ENCODE measurements at places on chromosomes 5 and 9.

DNA sequence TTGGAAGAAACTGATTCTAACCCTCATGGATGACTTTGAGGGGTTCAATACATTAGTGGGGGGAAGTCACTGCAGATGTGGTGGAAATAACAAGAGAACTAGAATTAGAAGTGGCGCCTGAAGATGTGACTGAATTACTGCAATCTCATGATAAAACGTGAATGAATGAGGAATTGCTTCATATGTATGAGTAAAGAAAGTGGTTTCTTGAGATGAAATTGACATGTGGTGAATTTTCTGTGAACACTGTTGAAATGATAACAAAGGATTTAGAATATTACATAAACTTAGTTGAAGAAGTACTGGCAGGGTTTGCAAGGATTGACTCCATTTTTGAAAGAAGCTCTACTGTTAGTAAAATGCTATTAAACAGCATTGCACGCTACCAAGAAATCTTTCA lies 113.0 kb downstream of the UGCG start:
- DNase-seq, result no peak

- no peak for DNase-seq
Observed at GRCh38 chr9:137948642-137949041, 71.1 kb downstream of the CACNA1B start.

GRCh38 chr9:95666785-95667155 lies 150.0 kb upstream of the PTCH1 start:
- DNase-seq, result no peak

DNA sequence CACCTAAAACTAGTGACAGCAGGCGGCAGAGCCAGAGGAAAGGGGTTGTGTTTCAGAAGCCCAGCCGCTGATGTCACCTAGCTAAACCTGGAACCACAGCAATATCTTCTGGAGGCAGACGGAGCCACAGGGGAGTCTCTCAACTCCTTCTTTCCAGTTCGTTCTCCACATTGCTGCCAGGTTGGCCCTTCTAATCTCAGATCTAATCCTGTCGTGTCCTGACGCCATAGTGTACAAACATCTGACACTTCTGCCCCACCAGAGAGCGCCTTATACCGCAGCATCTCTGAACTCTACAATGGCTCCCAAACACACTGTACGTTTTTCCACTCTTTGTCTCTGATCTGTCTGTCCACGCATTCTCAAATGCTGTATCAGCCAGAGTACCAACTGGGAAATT lies 240.0 kb downstream of the SMARCA2 start:
- no peak for DNase-seq

- DNase-seq, result no peak
Observed at GRCh38 chr5:107418071-107418470, 252.7 kb downstream of the EFNA5 start.

GRCh38 chr9:136820971-136821825 lies 13.4 kb downstream of the RABL6 start:
- DNase-seq, result no peak

DNA sequence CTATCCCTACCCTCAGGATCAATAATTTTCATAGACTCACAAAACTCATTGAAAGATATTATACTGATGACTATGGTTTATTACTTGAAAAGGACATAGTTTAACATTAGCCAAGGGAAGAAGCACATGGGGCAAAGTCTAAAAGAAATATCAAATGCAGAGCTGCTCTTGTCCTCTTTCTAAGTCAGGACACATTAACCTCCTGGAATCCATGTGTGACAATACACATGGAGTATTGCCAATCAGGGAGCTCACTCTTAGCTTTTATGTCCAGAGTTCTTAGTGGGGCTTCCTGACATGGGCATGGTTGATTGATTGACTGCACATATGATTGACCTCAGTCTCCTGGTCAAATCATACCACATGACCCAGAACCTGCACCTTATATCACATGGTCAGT lies 165.5 kb upstream of the COX7C start:
- no peak for DNase-seq

DNA sequence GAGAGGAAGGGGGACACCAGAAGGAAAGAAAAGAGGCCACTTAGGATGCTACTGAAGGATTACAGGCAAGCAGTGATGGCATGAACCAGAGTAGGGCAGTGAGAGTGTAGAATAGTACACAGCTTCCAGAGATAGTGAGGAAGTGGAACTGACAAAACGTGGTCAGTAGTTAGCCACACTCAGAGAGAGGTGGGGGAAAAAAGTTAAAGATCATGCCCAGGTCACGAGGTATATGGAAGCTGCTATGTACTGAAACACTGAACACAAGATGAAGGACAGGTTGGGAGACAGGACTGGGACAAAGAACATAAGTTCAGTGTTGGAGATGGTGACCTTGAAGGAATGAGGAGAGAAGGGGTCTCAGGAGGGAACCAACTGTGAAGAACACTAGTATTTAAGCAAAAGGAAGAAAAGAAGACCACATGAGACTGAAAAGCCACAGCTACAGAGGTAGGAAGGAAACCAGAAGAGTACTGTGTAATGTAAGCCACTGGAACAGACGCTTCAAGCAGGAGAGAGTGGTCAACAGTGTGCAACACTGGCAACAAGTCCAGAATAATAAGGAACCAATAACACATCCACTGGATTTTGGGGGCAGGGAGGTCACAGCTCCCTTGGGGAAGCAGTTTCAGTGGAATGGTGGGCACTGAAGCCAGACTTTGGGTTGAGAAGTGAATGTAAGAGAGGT lies 45.5 kb downstream of the ELL2 start:
- no peak for DNase-seq

DNA sequence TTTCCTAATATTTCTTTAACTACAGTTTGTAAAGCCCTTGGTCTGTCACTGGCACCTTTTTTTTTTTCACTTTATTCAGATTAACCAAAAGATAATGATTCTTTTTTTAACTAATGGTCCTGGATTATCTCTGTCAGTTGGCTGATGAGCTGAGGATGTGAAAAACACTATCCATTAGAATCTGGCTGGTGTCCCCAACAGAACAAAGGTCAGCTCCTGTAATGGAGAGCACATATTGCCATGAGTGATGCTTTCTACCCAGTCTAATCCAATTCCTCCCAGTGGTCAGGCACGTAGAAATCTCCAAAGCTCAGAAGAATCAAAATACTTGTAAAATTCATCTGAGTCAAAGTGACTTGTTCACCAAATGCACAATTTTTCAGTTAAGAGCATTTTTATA lies 491.7 kb upstream of the PIK3R1 start:
- DNase-seq, result no peak

- DNase-seq, result no peak
Observed at GRCh38 chr5:142800776-142801494, 30.8 kb downstream of the ARHGAP26 start.

DNA sequence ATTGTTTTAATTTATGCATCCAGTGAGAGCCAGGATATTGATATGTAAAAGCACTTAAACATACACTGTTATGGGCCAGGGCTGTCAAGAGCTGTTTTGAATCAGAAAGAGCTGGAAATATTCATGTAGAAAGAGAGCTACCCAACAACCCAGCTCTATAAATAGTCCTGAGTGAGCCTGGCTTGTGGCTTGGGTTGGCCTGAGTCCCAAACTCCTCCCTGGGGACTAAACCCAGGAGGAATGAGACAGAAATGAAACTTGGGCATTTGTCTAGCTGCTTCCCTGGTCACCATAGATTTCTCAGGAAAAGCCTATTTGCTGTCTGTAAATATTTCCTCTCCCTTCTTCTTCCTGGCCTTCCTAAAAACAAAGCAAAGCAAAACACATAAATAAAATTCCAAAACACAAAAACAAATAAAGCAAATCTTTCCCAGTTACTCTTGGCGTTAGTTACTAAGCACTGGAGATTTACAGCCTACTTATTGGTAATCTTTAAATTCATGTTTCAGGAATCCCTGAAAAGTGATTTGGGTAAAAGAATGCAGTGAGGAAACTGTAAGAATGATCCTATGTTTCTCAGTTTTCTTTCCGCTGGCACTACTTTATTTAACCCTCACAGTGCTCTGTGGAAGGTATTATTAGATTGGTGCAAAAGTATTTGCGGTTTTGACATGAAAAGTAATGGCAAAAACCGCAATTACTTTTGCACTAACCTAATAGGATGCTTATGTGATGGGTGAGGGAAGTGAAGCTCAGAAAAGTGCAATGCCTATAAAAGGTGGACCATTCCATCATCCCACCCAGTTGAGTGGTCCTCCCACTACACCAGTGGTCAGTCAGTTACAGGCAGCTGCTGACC lies 111.8 kb downstream of the CARTPT start:
- no peak for DNase-seq

GRCh38 chr5:106521701-106522100 lies 1149.0 kb downstream of the EFNA5 start:
- DNase-seq, result no peak

DNA sequence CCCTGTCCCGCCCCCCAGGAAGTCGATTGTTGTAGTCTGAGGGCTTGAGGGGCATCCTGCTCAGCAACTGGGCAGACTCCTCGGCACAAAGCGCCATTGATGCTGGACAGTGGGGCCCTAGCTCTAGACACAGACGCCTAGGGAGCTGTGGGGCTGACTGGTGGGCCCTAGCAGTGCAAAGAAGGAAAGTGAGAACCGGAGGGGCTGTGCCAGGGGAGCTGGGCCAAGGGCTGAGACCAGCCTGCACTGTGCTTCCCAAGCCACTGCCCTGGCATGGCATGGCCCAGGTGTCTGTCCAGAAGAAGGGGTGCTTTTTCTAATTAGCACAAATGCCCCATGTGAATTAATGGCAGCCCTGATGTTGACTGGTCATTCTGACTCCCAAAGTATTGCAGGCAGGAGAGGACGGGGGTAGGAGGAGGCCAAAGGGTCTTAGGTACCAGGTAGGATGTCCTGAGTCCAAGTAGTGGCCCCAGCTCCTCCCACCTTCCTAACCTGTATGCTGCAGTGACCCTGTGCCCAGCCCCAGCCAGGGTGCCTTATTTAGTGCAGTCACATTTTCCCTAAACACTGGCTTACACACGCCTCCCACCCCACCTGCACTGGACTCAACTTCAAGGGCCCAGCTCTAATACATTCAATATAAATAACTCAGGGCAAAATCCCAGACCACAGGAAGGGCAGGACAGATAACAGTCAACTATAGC lies 15.9 kb downstream of the TCF7 start:
- DNase-seq, result no peak

GRCh38 chr9:81256368-81256767 lies 433.0 kb downstream of the TLE1 start:
- DNase-seq, result no peak

Measured in cortex of kidney (tissue), 1 donor.